T-helper 17 cell (primary cell): ENCODE measurements at places on chromosomes 5 and 9.

- DNase-seq = peak; percentile 32
Observed at GRCh38 chr5:180209137-180209581, at the start of gene RASGEF1C. TSS of gene RASGEF1C (minus strand) at chr5:180209211. CDS start at chr5:180138052, 71,159 bp downstream.

DNA sequence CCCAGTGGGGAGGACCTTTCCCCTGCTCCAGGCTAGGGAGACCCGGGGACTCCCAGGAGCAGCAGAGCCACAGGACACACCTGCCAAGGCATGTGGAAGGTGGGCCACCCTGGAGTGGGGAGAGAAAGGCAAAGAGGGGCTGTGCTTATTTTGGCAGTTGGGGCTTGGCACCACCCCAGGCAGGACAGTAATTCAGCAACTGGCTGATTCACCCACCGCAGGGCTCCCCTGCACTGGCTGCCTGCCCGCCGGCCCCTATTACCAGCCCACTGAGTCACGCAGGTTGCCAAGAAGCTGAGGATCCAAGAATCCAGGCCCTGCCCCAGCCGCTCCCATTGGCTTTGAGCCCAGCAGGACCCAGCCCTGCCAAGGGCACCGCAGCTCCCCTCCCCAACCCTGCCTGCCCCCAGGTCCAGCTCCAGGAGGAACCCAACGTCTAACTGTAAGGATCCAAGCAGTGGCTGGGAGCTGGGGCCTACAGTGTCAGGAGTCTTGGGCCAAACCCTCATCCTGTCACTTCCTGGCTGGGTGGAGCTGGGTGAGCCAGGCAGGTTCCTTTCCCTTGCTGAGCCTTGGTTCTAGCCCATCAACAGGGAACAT is 14.2 kb upstream of the RALGDS start:
- DNase-seq = no peak

DNA sequence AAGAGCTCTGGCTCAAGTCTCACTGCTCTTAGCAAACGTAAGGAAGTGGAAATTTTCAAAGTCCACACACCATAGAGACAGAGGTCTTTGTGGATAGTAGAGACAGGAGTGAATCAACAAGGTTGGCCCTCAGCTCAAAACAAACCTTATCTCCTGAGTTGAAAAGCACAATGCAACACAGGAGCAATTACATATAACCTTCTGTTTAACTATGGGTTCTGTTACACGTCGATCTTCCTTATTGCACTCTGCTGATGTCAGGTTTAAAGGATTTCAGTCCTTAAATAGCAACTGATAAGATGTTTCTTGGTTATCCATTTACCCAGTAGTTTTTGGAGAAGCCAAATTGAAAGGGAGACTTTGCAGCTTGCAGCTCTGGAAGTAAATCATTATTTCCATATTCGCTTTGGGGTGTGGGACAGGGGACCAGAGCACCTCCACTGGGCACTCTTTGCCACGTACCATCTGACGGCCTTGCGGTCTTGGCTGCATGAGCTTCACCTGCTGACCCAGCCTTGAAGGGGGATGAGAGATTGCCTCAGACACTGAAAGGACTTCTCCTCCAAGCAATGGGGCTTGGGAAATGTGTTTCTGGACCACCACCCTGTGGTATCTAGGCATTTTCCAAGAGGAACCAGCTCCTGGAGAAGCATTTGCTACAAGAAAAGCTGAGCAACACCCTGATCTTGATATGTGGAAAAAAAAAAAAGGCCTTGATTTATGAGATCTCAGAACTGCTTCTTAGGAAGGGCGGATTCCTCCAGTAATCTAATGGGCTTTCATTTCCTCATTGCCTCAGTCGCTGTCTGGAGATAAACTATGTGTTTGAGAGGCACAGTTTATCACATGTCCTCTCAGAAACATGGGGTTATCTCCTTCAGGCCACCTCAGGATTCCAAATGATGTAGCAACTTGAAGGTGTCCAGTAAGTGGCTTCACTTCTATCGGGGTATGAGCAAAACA is 56.2 kb upstream of the ZNF622 start:
- DNase-seq = no peak

GRCh38 chr5:147986134-147986757 is 77.5 kb upstream of the SPINK5 start:
- no peak for DNase-seq

DNA sequence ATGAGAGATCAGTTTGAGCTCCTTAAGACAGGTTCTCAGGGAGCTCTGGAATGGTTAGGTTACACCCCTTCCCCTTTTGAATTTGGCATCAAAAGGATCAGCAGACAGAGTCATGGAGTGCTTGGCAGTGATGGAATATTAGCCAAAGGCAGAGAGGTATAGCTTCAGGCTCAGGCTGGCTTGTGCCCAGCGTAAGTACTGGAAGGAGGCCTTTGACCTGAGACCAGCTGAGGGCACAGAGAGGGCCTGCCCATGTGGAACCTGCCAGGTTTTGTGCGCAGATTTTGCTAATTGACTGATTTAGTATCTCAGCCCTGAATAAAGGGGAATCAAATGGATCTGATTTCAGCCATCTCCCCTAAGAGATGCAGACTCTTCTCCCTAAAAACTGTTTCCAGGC is 81.5 kb downstream of the RGS3 start:
- no peak for DNase-seq

- DNase-seq = no peak
Observed at GRCh38 chr5:52894451-52894850, 94.7 kb upstream of the ITGA2 start.

- DNase-seq = no peak
Observed at GRCh38 chr9:105026451-105026850, 98.5 kb upstream of the ABCA1 start.

DNA sequence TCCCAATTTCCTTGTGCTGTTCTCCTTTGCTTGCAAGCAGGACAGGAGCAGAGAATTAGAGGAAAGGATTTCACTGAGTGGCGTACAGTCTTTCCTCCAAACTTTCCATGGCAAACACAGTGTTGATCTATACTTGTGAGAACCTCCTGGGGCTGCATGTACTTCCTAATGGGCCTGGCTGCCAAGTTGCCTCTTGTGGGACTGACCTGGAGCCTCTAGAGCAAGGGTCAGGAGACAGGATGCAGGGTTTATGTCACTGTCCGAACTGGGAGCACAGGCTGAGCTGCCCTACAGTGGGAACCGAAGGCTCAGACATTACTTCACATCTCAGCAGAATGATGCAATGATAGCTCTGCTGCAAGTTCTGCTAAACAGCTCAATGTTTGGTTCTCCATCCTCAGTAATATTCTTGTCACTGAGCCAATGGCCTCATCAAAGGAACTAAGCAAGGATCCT is 102.3 kb downstream of the ENC1 start:
- DNase-seq = no peak

- DNase-seq = no peak
Observed at GRCh38 chr5:135541807-135542502, 6.2 kb upstream of the NEUROG1 start.

GRCh38 chr9:107809871-107810460 is 320.4 kb upstream of the KLF4 start:
- DNase-seq = no peak

DNA sequence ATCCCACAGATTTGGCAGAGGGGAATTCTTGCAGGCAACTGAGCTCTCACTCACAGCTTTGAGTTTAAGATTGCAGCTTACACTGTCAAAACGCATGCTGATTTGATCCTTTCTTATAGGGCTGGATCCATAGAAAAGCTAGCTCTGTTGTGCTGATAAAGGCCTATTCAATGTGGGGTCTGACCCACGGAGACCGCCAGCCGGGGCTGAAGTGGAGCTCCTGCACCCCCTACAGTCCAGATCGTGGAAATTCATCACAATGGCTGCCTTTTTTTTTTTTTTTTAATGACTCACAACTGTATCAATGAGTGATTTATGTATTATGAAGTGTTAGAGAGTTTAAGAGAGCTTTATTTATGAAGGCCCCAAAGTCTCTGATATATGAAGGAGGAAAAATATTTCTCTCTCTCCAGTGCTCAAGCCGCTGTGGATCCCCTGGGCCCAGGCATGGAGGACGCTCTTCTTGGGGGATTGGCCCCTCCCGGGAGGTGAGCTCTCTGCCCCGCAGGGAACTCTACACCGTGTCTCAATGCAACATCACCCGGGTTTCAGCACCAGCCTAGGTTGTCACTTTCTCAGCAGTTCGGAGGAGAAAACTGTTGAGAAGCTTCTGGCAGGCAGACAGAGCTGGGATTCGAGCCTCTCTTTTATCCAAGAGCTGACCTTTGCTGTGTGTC is 700.2 kb downstream of the IRX1 start:
- DNase-seq = no peak

- no peak for DNase-seq
Observed at GRCh38 chr5:55927861-55928655, 66.7 kb downstream of the IL6ST start.

- DNase-seq = no peak
Observed at GRCh38 chr5:11595045-11595444, 309.2 kb downstream of the CTNND2 start.

DNA sequence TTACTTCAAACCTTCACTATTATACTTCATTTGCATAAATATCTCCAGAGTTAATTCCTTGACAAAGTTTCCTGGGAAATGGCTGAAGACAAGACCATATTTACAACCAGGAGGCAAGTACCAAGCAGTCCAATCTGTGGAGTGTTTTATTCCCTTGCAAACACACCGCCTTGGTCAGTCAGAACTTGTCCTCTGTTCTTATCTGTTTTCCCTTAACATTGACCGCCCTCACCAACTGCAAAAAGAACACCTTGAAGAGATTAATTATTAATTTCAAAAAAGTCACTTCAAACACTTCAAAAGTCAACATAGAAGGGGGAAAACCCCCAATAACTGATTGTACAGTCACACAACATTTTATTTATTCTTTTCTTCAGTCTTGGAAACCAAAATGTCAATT is 269.0 kb upstream of the RGMB start:
- no peak for DNase-seq

DNA sequence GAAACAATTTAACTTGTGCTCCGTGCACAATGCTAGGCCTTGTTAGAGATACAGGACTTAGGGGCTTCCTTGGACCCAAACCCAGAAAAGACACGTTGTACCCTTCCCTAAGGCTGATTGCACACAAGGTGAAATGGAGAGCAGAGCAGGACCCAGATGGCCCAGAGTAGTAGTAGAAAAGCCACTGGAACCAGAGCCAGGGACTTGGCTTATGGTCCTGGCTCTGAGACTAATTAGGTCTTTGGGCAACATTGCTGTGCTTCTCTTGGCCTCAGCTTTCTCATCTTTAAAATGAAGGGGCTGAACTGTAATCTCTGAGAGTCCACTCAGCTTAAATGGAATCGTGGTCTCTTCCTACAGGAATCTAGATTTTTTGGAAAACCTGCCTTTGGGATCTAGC is 42.3 kb downstream of the EBF1 start:
- no peak for DNase-seq

GRCh38 chr5:79809743-79810142 is 120.1 kb downstream of the CMYA5 start:
- DNase-seq = no peak

DNA sequence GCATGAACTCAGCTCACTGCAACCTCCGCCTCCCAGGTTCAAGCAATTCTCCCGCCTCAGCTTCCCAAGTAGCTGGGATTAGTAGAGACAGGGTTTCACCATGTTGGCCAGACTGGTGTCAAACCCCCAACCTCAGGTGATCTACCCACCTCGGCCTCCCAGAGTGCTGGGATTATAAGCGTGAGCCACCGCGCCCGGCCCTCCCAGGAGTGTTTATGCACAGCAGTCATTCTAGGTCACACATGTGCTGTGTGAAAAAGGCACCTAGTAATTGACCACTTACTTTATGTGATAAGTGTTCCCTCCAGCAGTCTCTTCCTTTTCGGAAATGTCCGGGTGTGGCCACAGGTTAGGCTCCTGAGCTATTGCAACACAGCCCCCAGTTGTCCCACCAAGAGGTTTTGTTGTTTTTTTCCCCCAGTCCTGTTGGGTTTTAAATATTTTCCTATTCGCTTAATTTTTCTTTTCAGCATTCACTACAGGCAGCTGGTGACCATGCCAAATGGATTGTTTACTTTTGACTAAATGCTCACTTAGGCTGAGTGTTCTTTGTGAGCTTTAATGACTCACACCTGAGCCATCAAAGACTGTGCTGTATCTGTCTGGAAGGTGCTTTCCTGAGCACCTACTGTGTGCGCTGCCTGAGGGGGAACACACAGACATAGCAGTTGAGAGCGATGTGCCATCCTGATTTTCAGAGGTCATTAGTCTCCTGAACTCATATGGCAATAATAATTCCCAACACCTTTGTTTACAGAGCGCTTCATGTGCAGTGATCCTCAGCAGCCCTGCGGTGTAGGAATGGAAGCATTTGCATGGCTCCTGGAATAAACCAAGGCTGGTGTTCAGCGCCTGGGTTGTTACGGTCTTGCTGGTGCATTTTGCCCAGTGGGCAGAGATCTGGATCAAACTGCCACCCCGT is 94.3 kb downstream of the MVB12B start:
- DNase-seq = no peak

DNA sequence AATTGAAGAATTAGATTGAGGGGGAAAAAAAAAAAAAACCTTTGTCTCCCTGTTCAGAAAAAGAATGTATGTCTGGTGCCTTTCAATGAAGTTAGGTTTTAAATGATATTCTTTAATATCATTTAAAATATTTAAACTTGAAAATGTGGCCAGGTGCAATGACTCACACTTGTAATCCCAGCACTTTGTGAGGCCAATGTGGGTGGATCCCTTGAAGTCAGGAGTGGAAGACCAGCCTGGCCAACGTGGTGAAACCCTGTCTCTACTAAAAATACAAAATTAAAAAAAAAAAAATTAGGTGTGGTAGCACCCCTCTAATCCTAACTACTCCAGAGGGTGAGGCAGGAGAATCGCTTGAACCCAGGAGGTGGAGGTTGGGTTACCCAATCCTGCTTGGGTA is 111.1 kb upstream of the RASA1 start:
- no peak for DNase-seq

DNA sequence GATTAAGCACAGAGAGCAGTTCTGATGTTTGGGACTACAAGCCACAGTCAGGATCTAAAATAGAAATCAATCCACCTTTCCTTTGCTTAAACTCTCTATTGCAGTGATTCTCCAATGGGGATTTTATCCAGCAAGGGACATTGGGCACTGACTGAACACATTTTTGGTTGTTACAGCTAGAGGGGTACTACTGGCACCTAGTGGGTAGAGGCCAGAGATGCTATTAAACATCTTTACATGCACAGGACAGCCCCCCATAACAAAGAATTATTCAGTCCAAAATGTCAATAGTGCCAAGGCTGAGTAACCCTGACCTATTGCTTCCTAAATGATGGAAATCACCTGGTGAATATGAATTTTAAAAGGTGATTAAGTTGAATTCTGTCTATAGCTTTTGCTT is 12.0 kb downstream of the ZNF622 start:
- DNase-seq = no peak

DNA sequence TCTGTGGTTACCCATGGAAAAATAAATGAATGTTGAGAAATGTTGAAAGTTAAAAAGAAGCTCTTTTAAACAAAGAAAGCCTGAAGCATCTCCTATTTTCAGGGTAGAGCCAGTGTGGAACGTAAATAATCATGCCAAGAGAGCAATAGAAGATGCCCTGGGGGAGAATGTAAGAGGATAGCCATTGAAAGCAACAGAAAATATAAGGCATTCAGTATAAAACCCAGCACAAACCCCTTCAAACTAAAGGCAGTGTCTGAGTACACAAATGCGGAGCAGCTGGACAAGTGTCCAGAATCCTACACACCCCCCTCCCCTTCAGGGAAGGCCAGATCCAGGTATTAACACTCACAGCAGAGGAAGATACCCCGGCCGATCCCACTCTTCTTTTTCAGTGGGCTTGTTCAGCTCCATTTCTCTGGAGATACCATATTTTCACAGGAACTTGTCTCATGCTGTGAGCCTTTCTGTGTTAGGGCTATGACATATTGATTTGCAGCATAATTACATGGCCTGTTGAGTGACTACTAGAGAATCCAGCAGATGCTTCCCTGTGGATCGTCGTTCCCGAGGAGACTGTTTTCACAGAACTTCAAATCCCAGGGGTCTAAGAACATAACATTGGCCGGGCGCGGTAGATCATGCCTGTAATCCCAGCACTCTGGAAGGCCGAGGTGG is 101.2 kb downstream of the PLK2 start:
- DNase-seq = no peak
